Fibroblast of skin of left quadriceps (primary cell): ENCODE measurements at places on chromosomes 13 and 19.

DNA sequence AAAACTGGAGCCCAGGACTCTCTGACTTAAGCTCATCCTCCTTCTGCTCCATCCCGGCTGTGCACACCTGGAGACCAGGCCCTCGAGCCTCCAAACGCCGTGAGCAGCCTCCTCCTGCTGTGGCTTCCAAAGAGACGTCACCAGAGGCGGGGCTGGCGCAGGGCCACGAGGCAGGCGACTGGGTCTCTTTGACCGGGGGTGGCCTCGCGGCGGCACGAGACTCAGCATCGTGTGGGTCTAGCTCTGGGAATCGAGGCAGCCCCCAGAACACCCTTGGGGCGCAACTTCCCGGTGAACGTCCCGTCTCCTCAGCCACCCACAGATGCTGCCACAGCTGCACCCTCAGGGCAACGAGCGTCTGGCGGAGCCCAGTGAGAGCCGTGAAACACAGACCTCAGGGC is 22.8 kb downstream of the RASA3 start:
- no peak for DNase-seq

DNA sequence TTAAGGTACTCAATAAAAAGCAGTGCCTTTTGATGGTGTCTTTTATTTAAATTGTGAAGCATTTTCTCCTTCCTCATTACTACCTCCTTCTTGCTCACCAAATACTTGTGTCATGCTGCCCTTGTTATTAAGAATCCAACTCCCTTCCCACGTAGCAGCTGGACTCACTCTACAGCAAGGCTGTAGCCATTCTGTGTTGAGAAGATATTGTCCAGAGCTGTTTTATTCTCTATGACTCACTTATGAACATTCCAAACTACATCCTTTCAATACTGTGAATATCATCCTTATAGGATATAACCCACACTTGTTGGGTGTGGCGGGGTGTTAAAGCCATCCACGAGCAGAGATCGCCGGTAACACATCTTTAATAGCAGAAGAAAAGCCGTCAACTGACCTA is 1671.5 kb upstream of the SLC10A2 start:
- DNase-seq = no peak

DNA sequence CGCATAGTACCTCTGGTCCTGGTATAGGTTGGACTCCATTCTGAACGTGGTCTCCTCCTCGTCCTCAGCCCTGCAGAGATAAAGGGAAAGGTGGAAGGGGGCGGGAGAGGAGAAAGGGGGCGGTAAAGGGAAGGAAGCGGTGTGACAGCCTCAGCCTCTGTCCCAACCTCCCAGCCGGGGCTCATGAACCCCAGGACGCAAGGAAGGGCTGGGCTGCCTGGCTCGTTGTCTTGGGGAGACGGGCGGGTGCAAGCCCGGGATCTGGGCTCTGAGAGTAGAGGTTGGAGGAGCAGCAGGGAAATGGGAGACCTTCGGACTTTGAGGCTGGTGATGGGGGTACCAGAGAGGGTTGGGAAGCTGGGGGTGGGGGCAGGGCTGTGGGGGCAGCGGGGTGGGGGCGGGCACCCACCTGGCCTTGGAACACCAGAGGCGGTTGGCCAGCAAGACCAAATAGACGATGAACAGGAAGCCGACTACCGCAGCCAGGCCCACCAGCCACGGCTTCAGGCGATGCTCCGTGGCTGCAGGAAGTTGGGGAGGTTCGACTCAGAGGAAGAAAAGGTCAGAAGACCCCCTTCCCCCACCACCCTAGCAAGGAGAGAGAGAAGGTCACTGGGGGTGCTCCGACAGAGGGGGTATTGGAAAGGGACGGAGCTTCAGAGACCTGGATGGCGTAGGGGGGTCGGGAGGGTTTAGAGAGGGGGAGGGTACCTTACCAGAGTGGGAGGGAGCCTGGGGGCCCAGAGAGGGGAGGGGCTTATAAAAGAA is 1.7 kb downstream of the SMIM24 start:
- no peak for DNase-seq

- no peak for DNase-seq
Observed at GRCh38 chr13:38228322-38228721, 121.3 kb upstream of the UFM1 start.

GRCh38 chr19:15126131-15126910 is 19.1 kb downstream of the SYDE1 start:
- DNase-seq = no peak

- no peak for DNase-seq
Observed at GRCh38 chr19:51771376-51772130, 10.6 kb downstream of the FPR2 start.
